MCF 10A (cell line): ENCODE measurements at places on chromosomes 3 and 15. TPM values are rescaled to one million over a fixed set of nuclear protein-coding genes. Genes with fewer than 3 reads are reported as not detected.

The SLC28A1 gene
- not detected in 2 replicates for total RNA-seq

DNA sequence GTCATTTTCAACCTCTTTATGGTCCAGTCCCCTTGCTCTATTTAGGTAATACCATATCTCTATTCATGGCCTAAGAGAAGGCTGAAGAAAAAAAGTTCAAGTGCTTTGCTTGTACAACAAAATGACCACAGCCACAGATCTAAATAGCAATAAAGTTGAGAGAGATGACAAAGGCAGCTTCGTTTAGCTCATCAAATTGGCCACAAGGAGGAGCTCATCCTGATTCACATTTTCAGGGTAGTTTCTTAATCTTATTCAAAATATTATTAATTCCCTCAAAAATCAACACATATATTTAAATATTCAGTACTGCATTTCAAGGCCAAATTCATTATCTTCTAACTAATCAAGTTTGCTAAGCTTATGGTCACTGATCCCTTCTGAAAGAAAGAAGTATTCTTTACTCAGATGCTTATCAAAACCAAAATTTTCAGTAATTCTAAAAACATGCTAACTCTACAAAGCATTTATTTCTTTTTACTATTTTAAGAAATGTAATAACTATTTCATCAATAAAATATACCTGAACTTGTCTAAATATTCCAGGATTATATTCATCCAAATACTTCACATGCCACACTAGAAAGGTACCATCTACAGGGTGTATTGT is 85.5 kb downstream of the DMXL2 start:
- H3K4me3 ChIP-seq = no peak overlapping the region
- no peaks in the 10 kb centered on the region for H3K27me3 ChIP-seq
- H3K36me3 ChIP-seq = no peaks in the 10 kb centered on the region
- DNase-seq = peak; percentile 30

The SLC7A14 gene
- not detected in 2 replicates for total RNA-seq

GRCh38 chr3:159532577-159532976 is 456.1 kb upstream of the IL12A start:
- no peak overlapping the region for H3K27ac ChIP-seq
- H3K27me3 ChIP-seq = peaks cover 11% of the 10 kb centered on the region
- no peak for DNase-seq
- no peaks in the 10 kb centered on the region for H3K4me1 ChIP-seq

- H3K4me1 ChIP-seq = no peaks in the 10 kb centered on the region
- DNase-seq = no peak
- no peak overlapping the region for H3K4me3 ChIP-seq
- no peak overlapping the region for H3K27ac ChIP-seq
- peaks cover 8% of the 10 kb centered on the region for H3K27me3 ChIP-seq
- H3K36me3 ChIP-seq = no peaks in the 10 kb centered on the region
Measured at GRCh38 chr3:100216713-100217112, 44.1 kb upstream of the TBC1D23 start.

DNA sequence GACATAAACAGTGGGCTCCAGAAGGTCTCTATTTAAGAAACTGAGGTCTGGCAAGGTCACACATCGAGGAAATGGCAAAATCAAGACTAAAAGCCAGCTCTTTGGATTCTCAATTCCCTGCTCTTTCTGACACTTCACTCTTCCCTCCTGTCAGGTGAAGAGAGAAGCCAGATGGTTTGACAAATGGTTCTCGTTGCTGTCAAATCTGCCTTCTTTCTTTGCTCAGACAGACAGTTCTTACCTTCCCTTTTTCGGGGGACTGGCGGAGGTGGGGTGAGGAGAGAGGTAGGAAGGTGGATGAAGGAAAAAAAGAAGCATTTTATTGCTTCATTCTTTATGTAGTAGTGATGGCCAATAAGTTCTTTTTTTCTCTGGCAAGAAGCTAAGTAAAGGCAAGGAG is 133.4 kb downstream of the LPP start:
- no peaks in the 10 kb centered on the region for H3K27me3 ChIP-seq
- DNase-seq = no peak
- H3K27ac ChIP-seq = peak overlapping the region; percentile 23
- H3K4me3 ChIP-seq = no peak overlapping the region
- peaks cover 7% of the 10 kb centered on the region for H3K36me3 ChIP-seq

DNA sequence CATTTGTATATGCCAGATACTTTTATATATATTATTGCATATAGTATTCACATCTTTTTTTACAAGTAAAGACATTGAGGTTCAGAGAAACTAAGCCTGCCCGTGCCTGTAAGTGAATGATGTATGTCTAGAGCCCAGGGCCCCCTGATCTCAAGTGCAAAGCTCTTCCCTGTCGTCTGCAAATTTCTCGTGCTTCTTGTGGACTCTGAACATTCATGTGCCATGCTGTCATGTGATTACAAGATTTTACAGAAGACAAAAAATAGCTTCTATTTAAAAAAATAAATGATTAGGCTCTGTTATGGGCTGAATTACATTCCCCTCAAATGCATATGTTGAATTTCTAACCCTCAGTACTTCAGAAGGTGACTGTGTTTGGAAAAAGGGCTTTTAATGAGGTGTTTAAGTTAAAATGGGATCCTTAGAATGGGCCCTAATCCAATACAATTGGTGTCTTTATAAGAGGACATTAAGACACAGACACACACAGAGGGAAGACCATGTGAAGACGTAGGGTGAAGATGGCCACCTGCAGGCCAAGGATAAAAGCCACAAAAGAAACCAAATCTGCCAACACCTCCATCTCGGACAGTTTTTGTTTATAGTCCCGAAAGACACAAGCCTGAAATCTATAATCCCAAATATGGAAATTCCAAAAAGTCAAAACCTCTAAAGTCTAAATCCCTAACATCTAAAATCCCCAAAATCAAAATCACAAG is 3.9 kb upstream of the MASP1 start:
- no peaks in the 10 kb centered on the region for H3K4me1 ChIP-seq
- peaks cover 30% of the 10 kb centered on the region for H3K27me3 ChIP-seq
- no peak overlapping the region for H3K27ac ChIP-seq
- H3K4me3 ChIP-seq = no peak overlapping the region
- no peaks in the 10 kb centered on the region for H3K36me3 ChIP-seq

The GRK7 gene
- not detected in 2 replicates for total RNA-seq

GRCh38 chr15:36428102-36428845 is 151.2 kb upstream of the CDIN1 start:
- H3K27me3 ChIP-seq = no peaks in the 10 kb centered on the region
- DNase-seq = peak; percentile 89
- no peaks in the 10 kb centered on the region for H3K36me3 ChIP-seq
- H3K27ac ChIP-seq = no peak overlapping the region

The HRG gene
- total RNA-seq = 0.16 and 0.20 TPM in 2 replicates

The MRPS11 gene
- total RNA-seq = 63.9 and 64.5 TPM in 2 replicates

GRCh38 chr15:98720577-98721565 is 72.5 kb downstream of the IGF1R start:
- H3K4me1 ChIP-seq = peaks cover 11% of the 10 kb centered on the region
- H3K27ac ChIP-seq = no peak overlapping the region
- H3K4me3 ChIP-seq = no peak overlapping the region
- no peak for DNase-seq

The TMEM266 gene
- total RNA-seq = not detected in 2 replicates

DNA sequence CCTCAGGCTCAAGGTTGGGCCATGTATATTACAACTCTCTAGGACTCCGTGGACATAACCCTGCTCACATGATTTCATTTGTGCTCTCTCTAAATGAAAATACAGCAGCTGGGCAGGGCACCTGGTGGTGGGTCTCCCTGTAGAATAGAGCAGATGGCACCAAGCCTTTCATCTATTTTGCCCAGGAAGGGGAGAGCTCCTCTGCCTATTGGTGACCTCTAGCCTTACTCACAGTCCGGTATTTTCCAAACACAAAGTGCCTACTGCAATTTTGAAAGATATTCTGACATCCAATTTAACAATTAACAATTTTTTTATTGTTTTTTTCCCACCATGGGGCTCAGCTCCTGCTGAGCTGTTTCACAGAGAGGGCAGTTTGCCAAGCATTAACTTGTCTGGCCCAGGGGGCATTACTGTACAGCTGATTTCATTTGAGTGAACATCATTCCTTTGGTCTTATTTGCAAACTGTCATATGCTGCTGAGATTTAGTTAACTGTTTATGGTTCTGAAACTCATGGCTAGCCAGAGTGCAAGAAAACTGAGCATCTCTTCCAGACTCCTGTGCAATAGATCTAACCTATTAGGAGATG is 474.0 kb downstream of the EPHB1 start:
- no peak for DNase-seq
- H3K4me3 ChIP-seq = no peak overlapping the region
- no peaks in the 10 kb centered on the region for H3K36me3 ChIP-seq
- no peaks in the 10 kb centered on the region for H3K4me1 ChIP-seq
- H3K27ac ChIP-seq = no peak overlapping the region

GRCh38 chr3:182509844-182510460 is 283.4 kb upstream of the ATP11B start:
- no peaks in the 10 kb centered on the region for H3K4me1 ChIP-seq
- no peak overlapping the region for H3K27ac ChIP-seq
- no peak overlapping the region for H3K4me3 ChIP-seq
- no peaks in the 10 kb centered on the region for H3K27me3 ChIP-seq
- DNase-seq = no peak

GRCh38 chr3:190734490-190734889 is 128.0 kb downstream of the GMNC start:
- no peaks in the 10 kb centered on the region for H3K4me1 ChIP-seq
- no peaks in the 10 kb centered on the region for H3K36me3 ChIP-seq
- H3K4me3 ChIP-seq = no peak overlapping the region
- DNase-seq = no peak
- no peaks in the 10 kb centered on the region for H3K27me3 ChIP-seq

The CPN2 gene
- not detected in 2 replicates for total RNA-seq

- peaks cover 11% of the 10 kb centered on the region for H3K27me3 ChIP-seq
- H3K4me3 ChIP-seq = no peak overlapping the region
- no peak for DNase-seq
- H3K4me1 ChIP-seq = peaks cover 5% of the 10 kb centered on the region
Measured at GRCh38 chr3:46082021-46082420, 54.7 kb upstream of the XCR1 start.
